ENCODE measurements at places on chromosomes 3 and 15. TPM values are rescaled to one million over a fixed set of nuclear protein-coding genes. Genes with fewer than 3 reads are reported as not detected.

GP9 gene
- total RNA-seq: not detected

GHSR gene
- not detected for total RNA-seq

ZBBX gene
- not detected for total RNA-seq

SLC2A2 gene
- total RNA-seq: 0.03 TPM

EXD1 gene
- total RNA-seq: not detected

KCNAB1 gene
- not detected for total RNA-seq

SLC15A2 gene
- total RNA-seq: 2.3 TPM

TMC3 gene
- total RNA-seq: not detected

DNA sequence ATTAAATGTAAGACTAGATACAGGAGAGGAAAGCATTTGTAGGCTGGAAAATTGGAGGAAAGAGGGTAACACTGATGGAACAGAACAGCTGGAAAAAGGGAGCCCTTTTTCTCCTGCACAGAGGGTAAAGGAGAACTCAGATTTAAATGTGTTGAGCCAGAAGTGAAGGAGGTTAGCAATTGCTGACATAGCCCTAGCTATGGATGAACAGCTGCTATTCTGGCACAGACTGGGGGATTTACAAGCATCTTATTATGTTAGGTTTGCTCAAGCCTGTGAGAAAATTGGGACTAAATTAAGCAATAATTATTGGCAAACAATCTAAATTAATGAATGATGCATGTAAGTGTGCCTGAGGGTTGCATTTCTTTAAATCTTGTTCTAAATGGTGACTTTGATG is 40.6 kb upstream of the PRR20G start:
- no peak for DNase-seq

- peak; percentile 12 for DNase-seq
Observed at GRCh38 chr3:70849911-70850699, 537.7 kb upstream of the MDFIC2 start.

DNA sequence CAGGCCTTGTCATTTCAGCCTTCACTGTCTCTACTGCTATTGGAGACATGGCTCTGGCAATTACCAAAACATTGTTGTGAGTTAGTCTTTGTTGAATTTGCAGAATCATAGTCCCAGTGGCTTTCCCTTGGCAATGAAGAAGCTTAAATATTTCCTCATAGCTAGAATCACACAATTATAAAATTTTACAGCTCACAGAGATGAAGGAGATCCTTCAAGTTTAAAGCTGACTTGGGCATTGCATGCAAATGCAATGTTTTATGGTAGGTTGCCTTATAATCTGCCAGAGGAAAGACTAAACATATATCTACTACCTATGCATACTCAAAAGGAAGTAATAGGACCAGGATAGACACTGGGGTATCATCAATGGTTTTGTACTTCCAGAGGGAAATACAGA is 90.9 kb downstream of the LSAMP start:
- no peak for DNase-seq

DNA sequence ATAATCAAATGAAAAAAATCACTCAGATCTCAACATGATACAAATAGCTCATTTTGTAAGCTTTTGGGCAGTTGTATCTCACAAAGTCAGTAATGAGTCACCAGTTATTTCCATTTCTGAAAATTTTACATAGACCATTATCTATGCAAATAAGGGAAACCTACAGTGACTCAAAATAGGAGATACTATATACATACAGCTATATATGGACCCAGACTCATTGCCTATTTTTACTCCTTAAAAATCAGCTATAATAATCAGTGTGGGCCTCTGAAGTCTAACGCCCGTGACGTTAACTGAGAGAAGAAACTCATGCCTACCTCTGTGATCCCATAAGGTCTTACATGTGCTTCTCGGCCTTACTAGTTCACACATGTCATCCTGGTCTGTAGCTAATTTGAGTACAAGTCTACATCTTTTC is 31.6 kb downstream of the LRIG1 start:
- no peak for DNase-seq

GRCh38 chr15:52252781-52253180 is 42.8 kb downstream of the MYO5C start:
- DNase-seq: peak; percentile 86

- DNase-seq: no peak
Observed at GRCh38 chr3:8888301-8888915, 74.9 kb downstream of the RAD18 start.

GRCh38 chr3:81728766-81729544 is 32.5 kb downstream of the GBE1 start:
- no peak for DNase-seq

DNA sequence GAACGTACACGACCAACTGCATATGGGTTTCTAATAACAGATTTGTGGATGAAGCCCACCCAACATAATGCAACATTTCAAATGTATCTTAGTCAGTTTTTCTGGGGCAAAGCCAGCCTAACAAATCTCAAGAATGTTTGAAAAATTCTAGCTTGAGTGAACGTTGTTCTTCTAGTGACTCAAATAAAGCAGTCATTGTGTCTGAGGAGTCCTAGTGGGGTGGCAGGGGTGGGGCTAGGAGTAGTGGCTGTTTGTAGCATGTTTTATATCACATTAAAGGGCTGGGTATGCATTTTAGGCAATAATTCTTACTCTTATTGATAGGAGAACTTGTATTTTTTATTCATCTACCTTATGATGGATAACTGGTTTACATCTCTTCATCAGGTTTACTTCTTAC is 6.0 kb downstream of the B3GNT5 start:
- DNase-seq: no peak

GRCh38 chr15:38068626-38069391 is 134.4 kb downstream of the TMCO5A start:
- peak; percentile 75 for DNase-seq

- peak; percentile 89 for DNase-seq
Observed at GRCh38 chr3:15205934-15206661, at the start of gene CAPN7. Gene CAPN7, plus strand, starts transcription at chr3:15206246. Its CDS starts 250 bp downstream, at chr3:15206496.

- DNase-seq: no peak
Observed at GRCh38 chr15:94367726-94368535, 136.6 kb downstream of the MCTP2 start.

GRCh38 chr15:40325700-40326099 is 2.2 kb downstream of the INAFM2 start:
- no peak for DNase-seq

DNA sequence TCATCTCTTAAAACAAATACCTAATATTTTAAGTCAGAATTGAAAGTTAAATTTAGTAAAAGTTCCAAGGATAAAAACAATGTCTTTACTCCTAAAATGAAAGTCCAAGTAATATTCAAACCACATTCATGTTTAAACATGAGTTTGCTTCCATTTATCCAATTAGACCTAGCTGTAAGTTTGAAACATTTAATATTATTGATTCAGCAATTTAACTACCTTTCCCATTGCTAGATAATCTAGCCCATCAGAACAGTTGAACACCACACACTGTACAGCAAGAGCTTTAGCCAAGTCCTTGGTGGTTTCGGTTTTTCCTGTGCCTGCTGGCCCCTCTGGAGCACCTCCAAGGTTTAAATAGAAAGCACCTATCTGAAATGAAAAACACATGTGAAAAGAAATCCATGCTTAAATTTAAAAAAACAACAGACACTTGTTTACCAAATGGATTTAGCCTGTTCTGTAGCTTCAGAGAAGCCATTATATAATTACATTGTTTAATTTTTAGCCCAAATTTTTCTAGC is 97.8 kb downstream of the DNAH12 start:
- no peak for DNase-seq

DNA sequence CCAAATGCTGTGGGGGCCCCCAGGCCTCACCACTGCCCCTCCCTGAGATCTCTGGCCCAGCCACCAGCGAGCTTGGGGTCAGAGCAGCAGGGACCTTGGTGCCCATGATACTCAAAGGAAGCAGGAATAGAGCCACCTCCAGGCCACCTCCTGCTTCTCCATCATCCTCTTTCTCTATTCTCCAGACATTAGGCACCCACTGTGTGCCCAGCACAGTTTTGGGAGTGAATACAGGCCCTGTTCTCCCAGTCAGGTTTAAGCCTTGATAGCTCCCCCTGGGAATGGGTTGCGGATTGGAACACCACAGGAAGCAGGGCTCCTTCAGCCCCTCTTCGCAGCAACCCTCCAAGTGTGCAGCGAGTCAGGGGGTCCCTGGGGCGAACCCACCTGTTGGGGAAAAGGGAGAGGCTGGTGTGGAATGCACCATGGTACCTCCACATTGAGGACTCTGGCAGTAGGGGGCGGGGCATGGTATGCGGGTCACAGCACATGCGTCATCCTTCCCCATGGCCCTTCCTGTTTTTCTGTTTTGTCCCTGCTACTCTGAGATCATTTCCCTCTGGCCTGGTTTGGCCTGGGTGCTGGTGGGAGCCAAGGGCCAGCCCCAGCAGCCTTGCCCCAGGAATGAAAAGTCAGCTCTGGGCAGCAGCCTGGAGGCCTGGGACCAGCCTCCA is 14.2 kb upstream of the SEMA3B start:
- no peak for DNase-seq

GRCh38 chr3:187871848-187872247 is 126.6 kb upstream of the BCL6 start:
- no peak for DNase-seq
